Type B pancreatic cell (in vitro differentiated cells): ENCODE measurements at places on chromosomes 7 and 10.
A peak's percentile ranks its signal among the peaks of the same experiment; 100 is the strongest.

DNA sequence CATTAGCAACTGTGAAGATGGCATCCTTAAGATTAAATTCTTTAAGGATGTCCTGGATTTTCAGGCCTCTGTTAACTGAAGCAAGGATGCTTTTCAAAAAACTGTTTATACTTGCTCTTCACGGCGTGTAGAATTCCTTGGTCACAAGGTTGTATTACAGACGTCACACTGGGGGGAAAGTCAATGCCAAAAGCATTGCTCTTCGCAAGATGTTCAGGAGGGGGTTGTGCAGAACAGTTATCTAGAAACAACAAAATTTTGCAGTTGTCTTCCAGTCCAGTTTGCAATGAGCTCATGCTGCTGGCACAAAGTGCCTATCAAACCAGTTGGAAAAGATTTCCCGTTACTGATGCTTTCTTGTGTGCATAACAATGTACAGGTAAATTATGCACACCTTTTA is 8.2 kb upstream of the KIF20B start:
- no peak for DNase-seq

DNA sequence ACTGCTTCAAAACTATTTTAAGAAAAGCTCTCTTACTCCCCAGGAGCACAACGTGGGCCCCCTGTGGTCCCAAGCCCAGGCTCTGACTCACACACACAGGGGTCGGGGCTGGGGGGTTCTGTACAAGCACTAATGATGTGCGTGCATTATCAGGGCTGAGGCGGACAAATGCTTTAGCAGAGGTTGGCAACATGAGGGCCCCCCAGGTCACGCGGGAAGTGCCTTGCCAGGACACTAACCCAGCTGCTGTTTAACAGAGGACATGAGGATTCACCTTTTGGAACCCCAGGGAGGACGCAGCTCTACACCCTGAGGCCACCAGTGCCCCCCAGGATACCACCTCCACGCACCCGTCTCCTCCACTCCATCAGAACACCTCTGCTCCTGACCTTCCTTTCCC is 342.8 kb downstream of the DNAJB6 start:
- peak; percentile 39 for DNase-seq

GRCh38 chr10:36739884-36740445 is 385.4 kb upstream of the ANKRD30A start:
- no peak for DNase-seq

DNA sequence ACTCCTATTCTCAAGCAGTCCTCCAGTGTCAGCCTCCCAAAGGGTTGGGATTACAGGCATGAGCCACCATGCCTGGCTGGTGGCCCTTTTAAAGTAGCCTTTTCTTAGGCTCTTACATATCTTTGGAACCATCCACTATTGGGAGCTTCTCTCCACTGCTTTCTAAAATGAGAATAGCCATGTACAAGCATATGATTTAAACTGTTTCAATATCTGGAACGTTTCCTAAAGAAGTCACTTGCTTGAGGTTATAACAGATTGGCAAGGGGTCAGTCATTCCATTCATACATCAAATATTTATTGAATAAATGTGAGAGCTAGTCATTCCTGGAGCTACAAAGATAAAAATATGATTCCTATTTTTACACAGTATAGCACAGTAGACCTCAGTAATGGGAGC is 97.4 kb upstream of the LRGUK start:
- no peak for DNase-seq

- DNase-seq, result no peak
Measured at GRCh38 chr7:21939136-21939857, 6.4 kb downstream of the CDCA7L start.

- no peak for DNase-seq
Measured at GRCh38 chr10:23005150-23005549, 77.3 kb downstream of the ARMC3 start.

DNA sequence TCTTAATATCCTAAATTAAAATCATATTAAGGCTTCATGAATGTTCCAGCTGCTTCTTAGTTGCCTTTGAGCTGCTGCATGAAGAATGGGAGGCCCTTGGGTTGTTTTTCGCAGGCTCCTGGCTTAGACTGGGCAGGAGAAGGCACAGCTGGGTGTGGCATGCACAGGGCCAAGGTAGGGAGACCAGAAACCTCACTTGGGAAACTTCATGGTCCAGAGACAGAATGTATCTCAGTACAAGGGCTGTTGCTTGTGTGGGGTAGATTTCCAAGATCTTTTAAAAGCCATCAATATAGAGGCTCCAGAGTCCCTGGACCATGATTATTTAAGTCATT is 49.9 kb downstream of the BUB3 start:
- DNase-seq, result no peak

DNA sequence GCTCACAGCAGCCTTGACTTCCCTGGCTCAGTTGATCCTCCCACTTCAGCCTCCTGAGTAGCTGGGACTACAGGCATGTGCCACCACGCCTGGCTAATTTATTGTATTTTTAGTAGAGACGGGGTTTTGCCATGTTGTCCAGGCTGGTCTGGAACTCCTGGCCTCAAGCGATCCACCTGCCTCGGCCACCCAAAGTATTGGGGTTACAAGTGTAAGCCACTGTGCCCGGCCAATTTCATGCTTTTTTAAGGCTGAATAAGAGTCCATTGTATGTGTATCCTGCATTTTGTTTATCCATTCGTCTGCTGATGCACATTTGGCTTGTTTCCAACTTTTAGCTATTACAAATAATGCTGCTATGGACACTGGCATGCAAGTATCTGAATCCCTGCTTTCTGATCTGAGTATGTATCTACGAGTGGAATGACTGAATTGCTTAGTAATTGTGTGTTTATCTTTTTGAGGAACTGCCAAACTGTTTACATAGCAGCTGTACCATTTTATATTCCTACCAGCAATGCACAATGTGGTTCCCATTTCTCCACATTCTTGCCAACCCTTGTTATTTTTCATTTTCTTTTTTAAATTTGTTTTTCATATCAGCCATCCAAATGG is 37.3 kb upstream of the TPST1 start:
- no peak for DNase-seq

DNA sequence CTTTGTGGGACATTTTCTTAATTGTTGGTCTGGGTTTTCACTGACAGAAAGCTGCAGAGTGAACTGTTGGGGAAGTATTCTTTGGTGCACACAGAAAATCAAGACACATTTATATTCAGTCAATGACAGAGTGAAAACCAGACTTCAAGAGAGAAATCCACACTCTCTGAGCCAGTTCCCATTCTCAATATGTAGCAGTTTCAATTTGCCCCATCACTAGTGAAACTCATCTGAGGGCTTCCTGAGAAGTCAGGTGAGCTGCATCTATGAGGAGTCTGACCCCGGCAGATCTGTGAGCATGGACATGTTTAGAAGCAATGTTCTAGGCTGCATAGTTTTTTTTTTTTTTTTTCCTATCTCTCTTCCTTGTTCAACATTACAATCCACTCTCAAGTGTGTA is 163.7 kb upstream of the AHR start:
- no peak for DNase-seq

- DNase-seq, result no peak
Measured at GRCh38 chr7:110373859-110374258, 717.1 kb upstream of the LRRN3 start.

GRCh38 chr7:132361146-132361545 is 215.1 kb downstream of the PLXNA4 start:
- no peak for DNase-seq

DNA sequence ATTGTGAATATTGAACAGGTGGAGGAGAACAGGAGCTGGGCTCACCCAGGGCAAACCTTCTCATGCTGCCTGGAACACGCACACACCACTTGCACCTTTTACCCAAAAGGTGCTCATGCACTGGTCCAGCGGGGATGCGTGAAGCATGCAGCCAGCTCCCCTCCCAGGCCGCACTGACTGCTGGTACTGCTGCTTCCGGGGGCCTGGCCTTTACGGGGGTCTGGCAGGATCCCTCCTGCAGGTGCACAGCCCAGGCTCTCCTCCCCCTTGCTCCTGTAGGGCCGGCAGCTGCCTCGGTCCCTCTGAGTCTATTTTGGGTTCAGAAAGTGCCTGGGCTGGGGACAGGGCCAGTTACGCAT is 221.7 kb downstream of the DNAJB6 start:
- DNase-seq, result no peak

DNA sequence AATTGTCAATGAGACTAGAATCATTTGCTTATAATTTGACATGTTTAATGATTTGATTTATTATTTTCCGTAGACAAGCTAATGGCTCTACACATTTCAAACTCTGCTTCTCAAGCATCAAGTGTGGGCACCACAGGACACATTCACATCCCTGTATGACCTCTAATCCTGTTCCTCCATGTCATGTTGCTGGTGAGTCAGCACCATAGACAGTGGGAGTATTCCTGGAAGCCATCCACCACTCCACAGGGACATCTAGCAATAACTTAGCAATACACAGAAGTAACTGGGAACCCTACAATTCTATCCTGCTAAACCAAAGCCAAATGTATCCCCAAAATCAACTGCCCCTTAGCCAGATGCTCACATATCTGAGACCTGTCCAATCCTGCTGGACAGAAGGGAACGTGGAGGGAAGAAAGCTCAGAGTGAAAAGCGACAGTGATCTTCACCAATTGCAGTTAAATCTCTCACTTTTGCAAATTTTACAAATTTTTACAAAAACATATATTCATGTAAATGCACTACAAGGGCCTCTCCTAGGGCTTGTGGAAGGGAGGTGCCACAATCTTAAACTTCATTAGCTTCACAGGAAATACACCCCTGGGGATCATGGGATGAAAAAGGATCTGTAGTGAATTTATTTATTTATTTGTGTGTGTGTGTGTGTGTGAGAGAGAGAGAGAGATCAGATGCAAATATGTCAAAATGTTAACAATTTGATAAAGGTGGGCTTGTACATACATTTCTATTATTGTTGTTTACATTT is 126.5 kb downstream of the GFRA1 start:
- DNase-seq, result no peak

- DNase-seq, result no peak
Measured at GRCh38 chr7:20219446-20220292, 2.5 kb upstream of the MACC1 start.

- DNase-seq, result no peak
Measured at GRCh38 chr10:67629461-67629971, 66.5 kb downstream of the CTNNA3 start.
